ENCODE measurements at places on chromosomes 5 and 9.

DNA sequence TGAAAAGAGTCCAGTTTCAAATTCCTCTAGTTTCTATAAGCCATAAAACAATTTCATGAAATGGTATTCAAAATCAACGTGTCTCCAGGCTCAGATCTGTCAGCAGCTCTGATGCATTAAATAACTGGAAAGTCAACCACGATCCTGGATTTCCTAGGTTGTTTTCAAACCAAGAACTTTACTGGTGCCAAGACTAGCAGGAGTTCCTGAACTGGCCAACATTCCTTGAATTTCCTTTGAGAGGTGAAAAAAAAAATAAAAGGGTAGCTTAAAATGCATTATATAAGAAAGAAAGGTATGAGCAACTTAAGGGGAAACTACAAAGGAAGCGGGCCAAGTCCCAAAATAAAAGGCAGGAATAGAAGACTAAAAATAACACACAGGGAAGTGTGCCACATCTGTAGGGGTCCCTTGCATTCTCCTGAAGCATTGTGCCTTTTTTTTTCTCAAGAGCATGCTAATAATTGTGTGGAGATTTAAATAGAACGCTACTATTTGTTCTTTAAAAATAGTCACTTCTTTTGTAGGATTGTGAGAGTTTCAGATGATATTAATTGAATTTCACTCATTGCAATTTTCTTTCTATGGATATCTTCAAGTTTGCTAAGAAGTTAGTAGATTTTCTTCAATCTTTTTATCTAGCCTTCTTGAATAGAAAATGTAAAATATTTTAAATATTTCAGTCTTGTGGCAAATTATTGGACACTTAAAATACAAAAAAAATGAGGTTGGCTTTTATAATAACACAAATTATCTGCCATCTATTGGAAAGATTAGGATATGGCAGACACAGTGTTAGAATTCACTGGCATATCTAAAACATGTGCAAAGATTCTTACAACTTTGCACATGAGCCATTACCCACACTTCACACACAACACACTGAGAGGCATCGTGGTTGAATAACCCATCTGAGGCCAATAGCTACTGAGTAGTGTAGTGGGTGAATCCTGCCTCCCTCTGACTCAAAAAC is 15.3 kb downstream of the ESM1 start:
- DNase-seq = no peak

- peak; percentile 79 for DNase-seq
Observed at GRCh38 chr5:146340260-146341081, 1.8 kb downstream of the POU4F3 start.

GRCh38 chr9:82192211-82192610 is 203.6 kb downstream of the SPATA31D1 start:
- DNase-seq = no peak

DNA sequence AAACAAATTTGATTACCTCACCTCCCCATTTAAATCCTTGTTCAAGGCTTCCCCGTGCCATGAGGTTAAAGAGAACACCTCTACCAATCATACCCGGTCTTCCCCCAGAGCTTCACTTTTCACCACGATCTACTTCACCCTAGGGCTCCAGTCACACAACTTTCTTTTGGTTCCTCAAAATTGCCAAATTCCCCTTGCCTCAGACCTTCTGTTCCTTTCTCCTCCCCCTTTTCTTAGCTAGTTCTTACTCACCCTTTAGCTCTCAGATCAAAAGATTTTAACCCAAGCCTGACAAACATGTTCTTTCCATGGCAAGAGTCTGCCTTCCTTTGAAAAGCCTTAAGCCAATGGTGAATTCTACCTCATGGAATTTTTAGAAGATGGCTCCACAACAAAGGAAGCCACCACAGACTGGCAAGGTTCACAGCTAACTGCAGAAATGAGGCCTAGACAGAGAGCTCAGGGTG is 56.7 kb downstream of the MAPKAP1 start:
- DNase-seq = peak; percentile 51

GRCh38 chr5:41763081-41763480 is 107.1 kb downstream of the OXCT1 start:
- DNase-seq = no peak

DNA sequence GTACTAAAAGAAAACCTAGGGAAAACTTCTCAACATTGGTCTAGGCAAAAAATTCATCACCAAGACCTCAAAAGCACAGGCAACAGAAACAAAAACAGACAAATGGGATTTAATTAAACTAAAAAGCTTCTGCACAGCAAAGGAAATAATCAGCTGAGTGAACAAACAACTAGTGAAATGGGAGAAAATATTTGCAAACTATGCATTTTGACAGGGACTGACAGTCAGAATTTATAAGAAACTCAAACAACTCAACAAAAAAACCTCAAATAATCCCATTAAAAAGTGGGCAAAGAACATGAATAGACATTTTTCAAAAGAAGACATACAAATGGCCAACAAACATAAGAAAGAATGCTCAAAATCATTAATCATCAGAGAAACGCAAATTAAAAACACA is 189.4 kb downstream of the AUH start:
- DNase-seq = no peak

DNA sequence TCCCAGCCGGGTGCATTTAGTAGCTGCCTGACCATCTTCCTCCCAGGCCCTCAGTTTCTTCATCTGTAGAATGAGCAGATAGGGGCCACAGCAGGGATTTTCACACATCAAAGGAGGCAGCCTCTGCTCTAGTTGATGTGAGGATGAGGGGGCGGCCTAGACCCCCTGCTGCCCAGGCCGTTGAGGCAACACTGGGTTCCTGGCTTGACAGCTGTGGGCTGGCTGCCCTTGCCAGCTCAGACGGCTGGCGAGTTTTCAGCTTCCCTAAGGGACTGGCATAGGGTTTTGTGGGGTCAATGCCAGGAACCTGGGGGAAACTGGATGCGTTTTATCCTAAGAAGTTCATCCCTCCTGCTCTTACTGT is 49.6 kb downstream of the NDST1 start:
- DNase-seq = no peak

DNA sequence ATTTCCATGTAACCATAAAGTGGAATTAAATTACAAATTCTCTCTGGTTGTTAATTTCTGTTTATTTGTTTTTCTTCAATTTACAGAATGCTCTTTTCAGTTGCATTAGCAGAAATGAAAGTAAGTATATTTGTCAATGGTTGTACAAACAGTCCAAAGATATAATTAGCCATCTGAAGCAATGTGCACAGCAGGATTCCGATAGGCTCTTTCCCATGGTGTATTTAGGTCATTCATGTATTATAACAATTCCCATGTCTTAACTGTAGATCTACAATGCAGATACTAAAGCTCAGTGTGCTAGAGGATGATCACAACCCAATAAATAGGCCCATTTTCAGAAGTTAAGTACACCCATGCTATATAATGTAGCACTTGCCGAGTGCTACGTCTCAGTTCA is 43.8 kb downstream of the RECK start:
- DNase-seq = no peak

DNA sequence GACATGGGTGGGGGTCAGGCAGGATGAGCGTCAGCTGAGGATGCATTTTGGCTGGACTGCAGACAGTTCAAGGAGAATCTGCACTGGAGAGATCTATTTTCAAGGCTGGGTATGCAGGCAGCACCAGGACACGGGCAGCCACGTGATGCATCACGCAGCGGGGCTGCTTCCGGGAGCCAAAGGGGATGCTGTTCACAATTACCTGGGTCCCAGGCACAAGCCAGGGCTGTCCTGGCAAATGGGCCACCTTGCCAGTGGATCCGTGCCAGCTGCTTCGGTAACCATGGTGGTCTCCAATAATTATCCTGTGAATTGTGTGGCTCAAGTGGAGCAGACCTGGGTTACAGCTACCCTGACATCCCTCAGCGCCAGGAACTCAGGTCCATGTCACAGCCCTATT is 17.5 kb downstream of the DBH start:
- DNase-seq = no peak

GRCh38 chr9:109289931-109290330 is 30.9 kb downstream of the EPB41L4B start:
- DNase-seq = no peak

- no peak for DNase-seq
Observed at GRCh38 chr5:149887622-149888183, 56.9 kb downstream of the PDE6A start.

DNA sequence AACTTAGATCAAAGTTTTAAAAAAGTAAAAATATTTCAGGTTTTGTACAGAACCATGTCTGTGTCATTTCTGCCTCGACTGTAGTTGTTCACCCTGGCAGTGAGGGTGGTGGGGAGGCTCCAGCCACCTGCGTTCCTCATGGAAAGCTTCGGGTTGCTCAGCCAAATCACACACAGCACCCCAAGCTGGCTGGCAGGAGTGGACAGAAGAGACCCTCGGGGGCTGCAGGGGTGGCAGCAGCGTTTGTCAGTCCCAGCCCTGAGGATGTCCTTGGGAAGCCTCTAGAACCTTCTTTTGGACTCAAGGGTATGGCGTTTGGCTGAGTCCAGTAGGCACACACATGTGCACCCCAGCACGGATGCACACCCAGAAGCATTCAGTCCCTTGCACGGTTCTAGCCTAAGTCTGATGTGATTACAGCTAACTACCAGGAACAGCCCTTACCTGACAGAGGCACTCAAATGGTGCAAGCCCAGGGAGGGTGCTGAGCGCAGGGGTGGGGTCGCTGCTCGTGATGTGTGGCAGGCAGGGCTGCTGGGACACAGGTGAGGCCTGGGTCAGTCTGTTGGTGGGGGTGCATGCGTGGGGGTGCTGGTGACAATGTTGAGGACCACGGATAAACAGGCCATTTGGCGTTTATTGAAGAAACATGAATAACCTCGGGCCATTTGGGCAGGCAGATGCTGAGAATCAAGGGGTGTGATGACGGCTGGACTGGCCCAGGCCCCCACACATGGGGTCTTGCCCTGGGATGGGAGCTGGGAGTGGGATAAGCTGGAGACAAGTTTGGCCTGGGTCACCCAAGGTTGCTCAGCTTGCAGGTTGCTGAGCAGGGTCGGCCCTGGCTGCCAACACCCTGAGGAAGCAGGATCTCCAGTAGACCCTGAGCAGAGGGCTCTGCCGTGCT is 103.4 kb downstream of the PHF2 start:
- no peak for DNase-seq

- DNase-seq = no peak
Observed at GRCh38 chr9:134166374-134166773, 2.0 kb upstream of the RNU6ATAC start.

Data from mesendoderm (in vitro differentiated cells).